Posterior vena cava (tissue), 2 donors: ENCODE measurements at places on chromosomes 7 and 10. TPM values are rescaled to one million over a fixed set of nuclear protein-coding genes. Genes with fewer than 3 reads are reported as not detected.

The LIPA gene
- total RNA-seq = 52.4 TPM

GRCh38 chr10:32981760-32982159, 23.7 kb upstream of the ITGB1 start:
- no peak for DNase-seq

The PHYH gene
- 35.1 TPM for total RNA-seq

The SPDYE3 gene
- total RNA-seq = not detected

DNA sequence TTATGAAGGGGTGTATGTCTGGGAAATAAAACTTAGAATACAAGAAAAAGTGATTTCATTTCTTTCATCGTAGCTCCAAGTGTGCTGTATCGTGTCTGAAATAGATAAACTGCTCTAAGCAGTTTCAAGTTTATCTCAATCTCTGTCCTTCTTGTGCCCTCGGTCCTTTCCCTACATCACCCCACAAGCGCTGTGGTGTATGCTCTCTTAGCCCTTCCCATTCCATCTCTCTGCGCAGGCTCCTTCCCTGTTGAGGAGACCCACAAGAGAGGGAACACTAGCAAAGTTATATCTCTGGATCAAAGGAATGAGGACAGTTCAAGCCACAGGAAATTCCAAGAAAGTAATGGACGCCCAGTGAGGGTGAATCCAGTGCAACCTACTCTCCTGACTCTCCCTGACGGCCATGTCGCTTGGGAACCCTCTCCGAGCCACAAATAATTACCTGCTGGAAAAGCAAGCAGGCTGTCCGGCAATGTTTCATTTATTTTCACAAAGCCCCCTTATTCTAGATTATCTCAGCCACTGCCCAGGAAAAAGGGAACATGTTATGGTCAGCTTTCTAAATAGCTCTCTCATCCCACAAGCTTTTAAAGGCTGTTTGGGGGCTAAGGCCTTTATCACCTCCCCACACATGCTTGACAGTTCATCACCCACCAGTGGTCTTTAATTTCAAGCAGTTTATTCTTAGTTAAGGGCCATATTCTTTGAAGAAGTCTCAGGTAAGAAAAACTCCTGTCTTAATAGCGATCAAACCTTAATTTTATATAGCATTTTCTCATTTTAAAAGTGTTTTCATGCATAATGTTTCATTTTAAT, 34.8 kb downstream of the LRRC4 start:
- no peak for DNase-seq

- no peak for DNase-seq
These were observed 75.4 kb downstream of the WIPF3 start for GRCh38 chr7:29881724-29882123.

DNA sequence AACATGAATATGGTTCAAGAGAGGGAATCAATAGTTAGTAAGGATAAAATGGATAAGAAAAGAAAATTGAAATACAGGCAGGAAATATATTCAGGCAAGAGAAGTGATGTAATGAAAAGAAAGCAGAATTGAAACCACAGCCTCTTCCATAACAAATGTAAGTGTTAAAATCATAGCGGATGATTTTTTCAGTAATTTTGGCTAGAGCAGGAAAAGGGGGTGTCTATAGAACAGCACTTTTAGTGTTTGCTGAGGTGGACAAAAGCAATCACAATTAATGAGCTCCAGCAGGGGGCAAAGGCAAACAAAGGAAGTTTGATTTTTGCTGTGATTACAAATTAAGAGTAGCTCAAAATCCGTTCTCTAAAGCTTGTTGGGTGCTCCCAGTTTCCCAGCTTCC, 79.0 kb downstream of the TRIL start:
- DNase-seq = no peak

The CPN1 gene
- not detected for total RNA-seq
